ENCODE measurements at places on chromosomes 1 and 21.

GRCh38 chr1:184622136-184622823 is 132.4 kb downstream of the EDEM3 start:
- DNase-seq = no peak

DNA sequence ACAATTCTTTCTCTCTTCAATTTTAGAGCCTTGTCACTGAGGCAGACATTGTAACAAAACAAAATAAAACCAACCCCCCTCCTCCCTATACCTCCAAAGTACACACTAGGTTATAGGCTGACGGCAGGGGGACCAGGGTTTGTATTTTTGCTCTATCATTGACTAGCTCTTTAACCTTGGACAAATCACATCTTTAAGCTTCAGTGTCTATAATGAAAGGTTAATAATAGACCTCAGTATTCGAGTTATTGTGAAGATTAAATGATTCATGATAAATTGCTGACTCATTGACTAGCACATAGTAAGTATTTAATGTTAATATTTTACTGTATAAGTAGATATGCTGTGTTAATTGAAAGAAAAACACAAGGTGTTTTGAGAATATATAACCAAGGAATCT is 1267.6 kb upstream of the ADGRL2 start:
- DNase-seq = no peak

DNA sequence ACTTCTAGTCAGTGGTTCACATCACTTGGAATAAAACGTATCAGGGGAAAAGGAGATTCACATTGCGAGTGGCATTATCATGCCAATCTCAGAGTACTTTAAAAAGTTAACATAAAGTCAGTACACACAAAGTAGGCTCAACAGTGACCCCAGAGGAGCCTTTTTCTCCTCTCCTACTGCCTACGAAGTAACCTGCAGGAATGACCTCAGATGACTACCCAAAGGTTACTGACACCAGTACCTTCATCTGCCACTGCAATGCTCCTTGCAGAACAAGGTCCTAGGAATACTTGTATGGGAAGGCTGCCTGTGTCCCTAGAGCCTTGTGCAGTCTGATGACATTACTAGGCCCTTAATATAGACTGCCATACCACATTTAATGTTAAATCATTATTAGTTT is 389.8 kb upstream of the LYPLAL1 start:
- no peak for DNase-seq

DNA sequence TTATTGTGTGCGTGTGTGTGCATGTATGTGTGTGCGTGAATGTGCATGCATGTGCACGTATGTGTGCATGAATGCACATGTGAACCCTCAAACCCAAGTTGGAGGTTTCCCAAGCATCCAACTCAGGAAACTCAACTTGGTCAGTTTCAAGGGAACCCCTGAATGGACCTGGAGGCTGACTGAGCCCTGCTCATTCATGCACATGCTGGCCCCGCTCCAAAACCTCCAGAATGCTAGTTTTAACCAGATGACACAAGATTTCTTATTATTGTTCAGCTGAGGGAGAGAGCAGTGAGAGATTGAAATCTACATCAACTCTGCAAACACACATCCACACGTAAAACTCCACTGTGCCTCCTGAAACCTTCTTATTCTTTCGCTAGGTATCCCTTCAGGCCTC is 104.4 kb downstream of the OMA1 start:
- no peak for DNase-seq

- DNase-seq = no peak
Observed at GRCh38 chr1:66288048-66288447, 245.9 kb upstream of the SGIP1 start.

- DNase-seq = no peak
Observed at GRCh38 chr21:15894596-15894995, 164.8 kb downstream of the USP25 start.

DNA sequence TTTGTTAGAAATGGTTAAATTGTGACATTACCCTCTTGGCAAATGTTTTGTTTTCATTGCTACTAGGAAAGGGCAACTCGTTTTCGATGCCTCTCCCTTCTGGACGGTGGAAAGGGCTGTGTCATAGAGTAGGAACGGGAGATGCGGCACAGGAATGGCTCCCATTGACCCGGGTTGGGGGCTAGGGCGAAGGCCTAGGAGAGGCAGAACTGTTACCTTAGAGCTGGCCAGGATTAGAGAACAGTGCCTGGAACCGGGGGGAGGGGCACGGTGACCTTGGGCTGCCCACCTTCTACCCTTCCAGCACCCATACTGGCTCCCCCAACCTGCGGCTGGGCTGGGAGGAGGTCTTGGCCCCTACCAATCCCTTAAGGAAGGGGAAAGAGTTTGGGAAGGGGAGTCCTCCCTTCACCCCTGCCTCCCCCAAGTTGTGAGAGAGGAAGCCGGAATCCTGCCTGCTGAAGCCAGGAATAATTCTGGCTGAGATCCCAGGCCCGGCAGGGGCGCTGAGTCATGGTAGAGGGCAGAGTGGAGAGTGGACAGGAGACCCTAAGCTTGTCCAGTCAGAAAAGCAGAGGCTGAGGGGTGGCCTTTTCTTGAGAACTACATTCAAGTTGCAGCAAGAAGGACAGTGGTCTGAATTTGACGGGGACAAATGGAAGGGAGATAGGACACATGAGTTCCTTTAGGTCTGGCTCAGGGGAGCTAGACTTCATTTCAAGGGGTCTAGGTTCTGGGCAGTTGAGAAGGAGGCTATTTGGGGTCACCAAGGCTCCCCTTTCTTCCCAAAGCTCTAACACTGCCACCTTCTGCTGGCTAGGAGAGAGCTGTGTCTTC is 8.2 kb downstream of the LMNA start:
- DNase-seq = no peak

- DNase-seq = no peak
Observed at GRCh38 chr21:36949171-36950141, 17.0 kb downstream of the HLCS start.

DNA sequence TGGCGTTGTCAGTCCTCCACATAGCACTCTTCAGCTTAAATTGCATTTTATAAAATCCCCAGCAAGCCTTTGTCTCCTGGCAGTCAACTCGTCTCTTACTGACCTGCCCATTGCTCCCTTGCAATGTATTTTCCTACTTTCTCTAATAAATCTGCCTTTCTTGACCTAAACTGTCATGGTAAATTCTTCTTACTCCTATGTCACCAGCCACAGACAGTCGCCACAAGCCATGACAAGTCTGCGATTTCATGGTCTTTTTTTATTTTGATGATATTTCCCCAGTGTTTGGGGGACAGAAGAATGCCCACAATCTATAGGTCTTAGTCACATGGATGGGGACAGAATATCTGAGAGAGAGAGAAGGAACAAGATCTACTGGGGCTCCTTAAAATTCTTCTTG is 8.4 kb downstream of the IFNAR2 start:
- no peak for DNase-seq

DNA sequence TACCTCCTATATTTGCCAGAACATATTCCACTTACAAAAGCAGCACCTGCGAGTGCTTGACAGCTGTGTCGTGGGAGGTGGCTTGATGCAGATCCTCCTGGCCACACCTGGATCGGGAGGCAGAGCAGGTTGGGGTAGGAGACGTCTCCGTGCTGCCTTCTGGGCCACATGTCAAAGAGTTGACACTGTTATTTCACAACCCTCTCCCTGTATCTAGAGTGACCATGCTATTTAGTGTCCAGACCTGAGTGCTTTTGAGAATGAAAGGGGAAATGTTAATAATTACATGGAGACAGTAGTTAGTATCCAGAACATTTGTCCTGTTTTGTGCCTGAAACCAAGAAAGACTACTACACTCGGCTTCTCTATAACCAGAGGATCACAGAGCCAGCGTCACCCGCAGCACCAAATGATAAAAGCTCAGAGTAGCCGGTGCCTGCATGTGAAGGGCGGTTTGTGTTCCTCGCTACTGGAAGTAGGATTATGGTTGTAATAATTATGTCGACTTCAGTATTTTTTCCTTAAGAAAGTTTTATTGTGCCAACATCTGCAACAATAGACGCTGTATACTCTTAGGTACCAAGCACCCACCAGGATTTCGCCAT is 77.1 kb downstream of the GALNT2 start:
- DNase-seq = no peak

DNA sequence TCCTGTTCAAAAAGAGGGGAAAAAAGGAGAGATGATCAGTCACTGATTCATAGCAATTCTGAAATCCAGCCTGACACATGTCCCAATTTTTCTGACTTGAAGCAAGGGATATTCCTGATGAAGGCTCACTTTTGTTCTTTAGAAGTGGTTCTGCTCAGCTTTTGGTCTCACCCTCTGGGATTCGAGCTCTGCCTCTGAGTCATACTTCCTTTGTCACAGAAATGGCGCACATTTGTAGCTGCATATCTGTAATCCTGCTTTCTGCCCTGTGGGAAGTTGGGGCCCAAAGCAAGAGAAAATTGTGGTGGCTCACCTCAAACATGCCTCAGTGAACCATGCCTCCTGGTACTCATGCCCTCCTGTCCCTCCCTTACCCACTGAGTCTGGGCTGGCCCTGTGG is 22.3 kb upstream of the FAM78B start:
- DNase-seq = no peak

GRCh38 chr1:66436378-66437135 is 97.4 kb upstream of the SGIP1 start:
- DNase-seq = peak; percentile 82

- DNase-seq = no peak
Observed at GRCh38 chr1:68232289-68233148, at the start of gene WLS. TSS of gene WLS (minus strand) at chr1:68232523. CDS start at chr1:68232299, 224 bp downstream.

DNA sequence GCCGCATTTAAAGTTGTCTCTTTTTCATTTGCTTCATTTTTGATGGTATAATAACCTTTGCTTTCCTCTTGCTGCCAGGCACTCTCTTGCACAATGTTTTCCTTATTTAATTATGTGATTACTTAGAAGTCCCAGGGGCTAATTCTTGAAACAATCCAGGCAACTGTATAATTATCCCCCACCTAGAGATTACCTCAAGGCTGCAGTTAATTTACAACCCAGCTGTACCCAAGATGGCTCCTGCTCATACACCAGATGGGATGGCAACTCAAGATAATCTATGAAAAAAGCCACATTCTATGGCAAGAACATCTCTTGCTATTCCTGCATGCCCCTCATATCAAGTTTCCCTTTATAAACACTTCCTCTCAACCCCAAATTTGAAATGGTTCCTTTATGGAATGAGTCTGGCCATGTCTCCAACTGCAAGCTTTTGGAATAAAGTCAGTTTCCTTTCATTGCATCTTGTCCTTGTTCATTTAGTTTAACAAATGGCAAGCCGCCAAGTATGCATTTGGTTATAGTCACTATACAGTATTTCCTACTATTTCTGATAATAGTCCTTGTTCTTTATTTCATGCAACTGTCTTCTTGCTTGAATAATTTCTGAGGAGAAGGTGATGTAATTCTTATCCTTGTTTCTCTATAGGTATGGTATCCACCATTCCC is 1042.6 kb downstream of the PLA2G4A start:
- DNase-seq = no peak
